ENCODE measurements at places on chromosomes 1 and 21.

GRCh38 chr1:173050865-173051264 lies at the start of gene TNFSF18:
TNFSF18 (minus strand) TSS chr1:173050941; CDS start chr1:173050896, 45 bp downstream.
- peak; percentile 63 for DNase-seq

DNA sequence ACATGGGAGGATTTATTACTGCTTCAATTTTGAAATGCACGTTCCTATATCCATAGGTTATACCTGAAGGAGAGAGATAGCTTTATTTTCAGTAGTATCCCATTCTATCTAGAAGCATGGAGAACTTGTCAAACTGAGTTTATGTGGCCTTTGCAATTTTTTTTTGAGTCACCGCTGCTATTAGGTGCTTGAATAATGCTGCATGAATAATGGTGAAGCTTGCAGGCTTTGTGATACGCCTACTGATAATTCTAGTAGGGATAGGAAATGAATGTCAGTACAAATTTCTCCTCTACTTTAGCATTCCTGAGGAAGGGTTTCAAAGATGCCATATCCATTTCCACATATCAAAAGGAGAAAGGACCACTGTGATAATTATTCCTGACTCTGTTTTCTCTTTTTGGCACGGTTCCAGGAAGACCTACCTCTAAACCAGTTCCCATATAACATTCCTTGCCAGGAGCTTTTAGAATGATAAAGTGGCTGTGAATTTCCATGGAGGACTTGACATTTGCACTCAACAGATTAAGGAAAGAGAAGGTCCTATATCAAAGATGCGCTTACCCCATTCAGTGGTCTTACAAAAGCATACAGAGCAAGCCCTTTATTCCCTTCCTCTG lies 83.5 kb downstream of the SPATA46 start:
- no peak for DNase-seq

GRCh38 chr1:169012416-169012815 lies 94.1 kb upstream of the ATP1B1 start:
- no peak for DNase-seq

DNA sequence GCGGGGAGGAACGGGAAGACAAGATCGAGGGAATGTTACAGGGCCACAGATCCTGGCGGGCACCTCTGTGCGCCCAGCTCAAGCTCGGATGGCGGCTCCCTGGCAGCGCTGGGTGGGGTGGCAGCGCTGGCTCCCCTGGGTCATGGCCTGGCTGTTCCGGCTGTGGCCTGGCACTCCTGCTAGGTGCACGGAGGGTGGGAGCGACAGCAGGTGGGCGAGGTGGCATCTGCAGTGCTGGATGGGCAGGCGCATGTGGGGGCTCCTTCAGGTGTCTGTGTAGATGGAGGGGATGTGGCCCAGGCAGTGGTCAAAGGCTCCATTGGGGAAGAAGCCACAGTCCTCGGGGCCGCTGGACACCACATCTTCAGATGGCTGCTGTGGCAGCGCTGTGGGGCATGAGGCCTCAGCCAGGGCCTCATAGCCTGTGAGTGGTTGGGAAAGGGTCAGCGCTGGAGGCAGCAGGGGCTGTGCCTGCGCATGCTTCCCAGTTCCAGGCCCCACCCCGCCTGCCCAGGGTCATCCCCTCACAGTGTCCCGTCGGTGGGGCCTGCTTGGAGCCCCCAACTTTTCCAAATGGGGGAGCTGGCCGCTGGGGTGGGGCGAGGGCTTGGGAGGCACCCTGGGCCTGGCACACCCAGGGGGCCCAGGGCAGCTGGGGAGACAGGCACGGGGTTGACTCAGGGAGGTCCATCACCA lies 47.3 kb downstream of the DMRTB1 start:
- no peak for DNase-seq

- DNase-seq, result peak; percentile 77
Measured at GRCh38 chr1:186535388-186536133, 74.6 kb upstream of the PDC start.

DNA sequence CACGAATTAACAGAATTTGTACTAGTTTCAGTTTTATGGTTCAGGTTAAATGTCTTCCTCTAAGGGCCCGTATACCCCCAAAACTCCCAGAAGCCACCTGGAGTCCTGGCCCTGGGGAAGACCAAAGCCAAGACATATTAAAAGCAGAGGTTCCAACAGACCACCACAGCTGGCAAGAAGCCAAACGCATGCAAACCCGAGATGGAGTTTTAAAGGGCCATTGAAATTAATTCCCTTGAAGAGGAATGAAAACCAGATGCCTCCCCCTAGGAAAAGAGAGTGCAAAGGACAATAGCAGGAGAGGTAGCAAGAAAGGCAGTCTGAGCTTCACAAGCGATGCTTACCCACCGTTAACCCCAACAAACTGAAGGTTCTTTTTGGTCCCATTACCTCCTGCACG lies 48.1 kb downstream of the KANK4 start:
- no peak for DNase-seq

DNA sequence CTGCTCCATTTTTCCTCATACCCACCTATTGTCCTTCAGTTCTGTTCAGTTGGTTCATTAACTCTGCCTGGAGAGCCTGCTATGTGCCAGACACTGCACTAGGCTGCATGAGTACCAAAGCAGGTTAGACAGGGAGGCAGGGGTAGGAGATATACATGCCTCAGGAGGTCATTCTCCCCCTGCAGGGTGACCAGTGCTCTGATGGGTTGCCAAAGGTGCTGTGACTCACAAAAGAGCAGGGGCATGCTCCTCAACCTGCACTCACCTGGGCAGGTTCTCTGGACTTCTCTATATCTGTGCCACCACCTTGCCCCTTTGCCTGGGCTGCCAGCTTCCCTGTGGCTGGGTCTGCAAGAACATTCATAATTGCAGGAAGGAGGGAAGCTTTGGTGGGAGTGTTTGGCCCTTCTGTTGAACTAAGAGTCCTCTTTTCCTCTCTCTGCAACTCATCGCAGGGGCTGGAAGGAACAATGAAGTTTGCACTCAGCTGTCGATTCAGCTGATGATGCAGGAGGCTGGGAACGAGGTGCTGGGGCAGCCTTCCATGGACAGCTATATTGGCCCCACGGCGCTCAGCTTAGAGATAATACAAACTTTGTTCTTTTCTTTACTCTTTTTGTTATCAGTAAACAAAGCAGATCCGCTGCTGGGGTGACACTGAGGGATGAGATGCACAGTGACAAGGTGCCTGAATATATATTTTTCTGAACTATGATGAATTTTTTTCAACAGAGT lies 356.4 kb upstream of the PLXNA2 start:
- DNase-seq, result no peak

DNA sequence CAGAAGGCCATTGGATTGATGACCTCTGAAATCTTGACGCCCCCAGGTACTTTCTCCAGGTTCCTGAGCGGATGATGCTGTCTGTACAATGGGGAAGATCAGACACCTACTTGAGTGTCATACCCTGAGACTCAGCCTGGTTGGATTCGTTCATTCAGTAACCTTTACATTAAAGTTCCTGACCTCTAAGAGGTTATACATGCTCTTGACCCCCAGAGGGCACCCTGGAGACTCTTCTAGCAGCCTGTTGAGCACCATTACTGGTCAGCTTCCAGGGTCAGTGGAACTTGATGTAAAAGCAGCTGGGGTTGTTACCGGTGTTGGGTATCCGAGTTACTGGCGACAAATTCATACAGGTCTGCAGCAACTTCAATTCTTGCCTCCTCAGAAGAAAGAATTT lies 114.3 kb upstream of the ZNF678 start:
- DNase-seq, result no peak

GRCh38 chr1:16109571-16109970 lies 36.1 kb upstream of the FAM131C start:
- DNase-seq, result no peak

DNA sequence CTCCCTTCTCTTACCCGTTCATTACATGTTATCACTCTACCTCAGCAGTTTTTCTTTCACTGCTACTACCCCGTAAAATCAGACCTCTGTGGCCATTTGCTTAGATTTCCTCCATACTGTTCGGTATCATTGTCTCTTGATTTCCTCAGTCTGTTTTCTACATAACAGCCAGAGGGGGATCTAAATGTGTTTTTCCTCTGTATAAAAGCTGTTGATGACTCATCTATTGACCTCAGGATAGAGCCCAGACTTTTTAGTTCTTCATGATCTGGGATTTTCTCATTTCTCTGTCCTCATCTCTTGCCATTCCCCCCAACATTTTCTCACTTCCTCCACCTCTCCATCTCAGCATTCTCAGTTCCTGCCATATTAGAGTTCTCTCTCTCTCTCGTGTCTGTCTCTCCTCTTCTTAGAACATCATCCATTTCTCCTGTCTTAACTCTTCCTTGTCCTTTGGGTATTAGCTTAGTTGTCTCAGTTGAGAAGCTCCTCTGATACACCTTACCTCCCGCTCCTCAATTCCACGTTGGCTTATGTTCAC lies 10.5 kb downstream of the OTUD3 start:
- no peak for DNase-seq

GRCh38 chr1:208531003-208531750 lies 287.0 kb upstream of the PLXNA2 start:
- DNase-seq, result no peak

DNA sequence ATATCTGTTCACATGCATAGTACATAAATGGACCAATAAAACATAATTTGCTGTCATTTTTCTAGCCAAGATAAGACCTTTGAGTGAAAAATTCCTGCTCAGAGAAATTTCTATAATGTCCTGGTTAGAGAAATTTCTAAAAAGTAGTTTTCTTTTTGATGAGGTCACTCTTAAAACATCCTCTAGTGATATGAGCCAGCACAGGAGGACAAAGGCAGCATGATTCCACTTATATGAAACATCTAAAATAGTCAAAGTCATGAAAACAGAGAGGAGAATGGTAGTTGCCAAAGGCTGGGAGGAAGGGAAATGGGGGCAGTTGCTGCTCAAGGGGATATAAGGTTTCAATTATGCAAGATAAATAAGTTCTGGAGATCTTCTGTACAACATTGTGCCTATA lies 239.4 kb downstream of the BACH1 start:
- DNase-seq, result no peak

GRCh38 chr1:190172651-190173430 lies 304.8 kb downstream of the BRINP3 start:
- no peak for DNase-seq

DNA sequence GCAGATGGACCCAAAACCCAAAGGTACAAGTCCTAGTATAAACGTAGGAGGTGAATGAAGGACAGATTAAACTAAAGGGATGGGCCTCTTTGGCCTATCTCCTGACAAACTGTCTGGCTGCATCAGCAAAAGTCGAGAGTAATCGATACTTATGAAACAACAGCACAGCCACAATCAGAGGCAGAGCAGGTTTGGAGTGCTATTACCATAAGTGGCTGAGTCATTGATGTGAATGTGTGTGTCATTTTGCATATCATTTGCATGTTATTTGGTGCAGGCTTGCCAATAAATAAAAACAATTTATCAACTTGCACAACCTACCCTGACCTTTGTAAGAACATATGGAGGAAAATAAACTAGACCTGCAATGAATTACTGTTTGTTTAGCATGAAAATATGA lies 283.1 kb downstream of the NUF2 start:
- no peak for DNase-seq

- DNase-seq, result no peak
Measured at GRCh38 chr1:113219377-113219776, 146.4 kb downstream of the LRIG2 start.

- no peak for DNase-seq
Measured at GRCh38 chr1:62281922-62282555, 37.2 kb downstream of the KANK4 start.

DNA sequence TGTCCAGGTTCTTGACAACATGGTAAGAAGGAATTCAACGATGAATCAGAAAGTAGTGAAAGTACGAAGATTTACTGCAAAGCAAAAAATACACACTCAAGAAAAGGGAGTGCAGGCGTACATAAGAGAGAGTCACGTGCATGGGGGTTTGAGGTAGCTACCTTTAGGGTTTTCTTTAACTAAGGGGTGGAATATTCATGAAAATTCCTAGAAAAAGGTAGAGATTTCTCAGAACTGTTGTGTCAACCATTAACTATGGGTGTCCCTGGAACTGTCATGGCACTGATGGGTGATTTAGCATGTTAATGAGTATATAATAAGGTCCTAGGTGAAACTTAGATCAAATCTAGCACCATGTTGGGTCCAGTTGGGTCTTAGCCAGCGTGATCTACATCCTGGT lies 22.5 kb upstream of the SYDE2 start:
- DNase-seq, result no peak

DNA sequence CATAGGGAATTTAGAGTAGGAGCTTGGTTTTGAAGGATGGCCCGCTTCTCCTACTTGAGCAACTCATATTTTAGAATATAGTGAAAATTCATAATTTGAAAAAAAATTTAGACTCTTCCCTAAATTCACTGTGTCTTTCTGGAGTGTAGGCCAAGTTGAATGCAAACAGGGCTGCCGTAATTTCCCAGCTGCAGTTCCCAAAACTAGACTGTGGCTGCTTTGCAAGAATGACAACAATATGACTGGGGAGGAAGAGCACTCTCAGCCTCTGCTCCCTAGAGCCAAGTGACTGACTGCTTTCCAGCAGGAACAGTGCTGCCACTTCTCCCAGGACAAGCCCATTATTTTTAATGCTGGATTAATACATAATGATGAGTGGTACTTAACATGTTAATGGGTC lies 209.0 kb downstream of the RHOU start:
- no peak for DNase-seq

- no peak for DNase-seq
Measured at GRCh38 chr21:27257226-27257625, 290.3 kb upstream of the ADAMTS5 start.

DNA sequence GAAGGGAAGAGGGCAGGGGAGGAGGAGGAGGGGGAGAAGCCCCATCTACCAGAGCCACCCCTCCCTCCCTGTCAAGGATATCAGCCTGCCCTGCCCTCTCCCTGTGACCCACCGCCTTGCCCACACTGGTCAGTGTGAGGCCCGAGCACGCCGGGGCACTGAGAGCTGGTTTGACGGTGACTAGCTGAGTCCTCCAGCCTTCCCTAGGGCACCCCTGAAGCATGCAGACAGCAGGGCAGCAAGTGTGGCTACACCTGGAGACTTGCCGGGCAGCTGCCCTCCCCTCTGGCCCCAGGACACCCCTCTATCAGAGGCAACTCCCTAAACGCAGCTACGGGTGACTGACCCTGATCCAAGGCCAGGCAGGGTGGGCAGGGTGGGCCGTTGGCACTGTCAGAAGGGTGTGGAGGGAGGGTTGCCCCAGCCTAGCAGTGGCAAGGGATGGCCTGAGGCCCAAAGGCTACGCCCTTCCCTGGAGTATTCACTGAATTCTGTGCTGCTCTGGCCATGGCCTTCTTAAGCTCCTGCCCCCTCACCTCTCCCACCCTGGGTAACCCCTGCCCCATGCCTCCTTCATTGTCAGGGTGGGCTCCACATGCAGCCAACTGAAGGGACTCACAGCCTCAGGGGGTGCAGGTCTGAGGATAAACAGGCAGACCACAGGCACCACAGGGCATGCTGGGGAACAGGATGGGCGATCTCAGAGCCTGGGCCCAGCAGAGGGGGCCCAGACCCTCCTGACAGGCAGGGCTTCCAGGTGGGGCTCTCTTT lies 19.6 kb downstream of the WNT9A start:
- DNase-seq, result no peak

- no peak for DNase-seq
Measured at GRCh38 chr1:17948594-17948993, 159.0 kb upstream of the IGSF21 start.

- DNase-seq, result peak; percentile 55
Measured at GRCh38 chr1:36223381-36223995, 755 bp upstream of the THRAP3 start.

All from kidney glomerular epithelial cell (primary cell).